ENCODE measurements at places on chromosomes 13 and 19.

DNA sequence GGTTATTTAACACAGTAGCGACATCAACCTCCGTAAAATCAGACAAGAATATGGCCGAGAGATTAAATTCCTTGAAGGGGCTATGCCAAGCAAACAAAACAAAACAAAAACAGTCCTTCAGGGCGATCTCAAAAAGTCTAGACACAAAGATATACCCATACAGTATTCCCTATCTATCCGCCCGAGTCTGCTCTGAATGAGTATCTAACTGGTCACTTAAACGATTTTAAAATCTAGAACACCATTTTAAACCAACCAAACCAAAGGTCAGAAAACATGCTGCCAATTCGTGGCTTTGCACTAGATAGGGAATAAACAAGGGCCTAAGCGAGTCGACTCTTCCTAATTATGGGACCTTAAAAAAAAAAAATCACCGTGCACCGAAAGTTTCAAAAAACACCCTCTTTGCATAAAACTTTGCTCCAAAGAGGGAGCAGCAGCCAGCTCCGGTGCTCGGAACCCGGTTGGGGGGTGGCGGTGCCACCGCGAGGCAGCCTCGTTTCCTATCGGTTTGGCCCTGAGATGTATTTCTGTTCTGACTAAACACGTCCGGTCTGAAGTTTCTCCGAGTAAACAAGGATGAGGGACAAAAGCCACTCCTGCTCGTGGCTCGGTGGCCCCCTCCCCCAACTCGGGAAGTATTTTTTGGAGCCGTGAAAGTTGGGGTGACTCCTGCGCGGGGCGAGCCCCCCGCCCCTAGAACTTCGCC is 1.8 kb downstream of the HMGB1 start:
- DNase-seq, result peak; percentile 21

- no peak for DNase-seq
These were observed 9.5 kb upstream of the TMEM86B start for GRCh38 chr19:55238030-55238429.

DNA sequence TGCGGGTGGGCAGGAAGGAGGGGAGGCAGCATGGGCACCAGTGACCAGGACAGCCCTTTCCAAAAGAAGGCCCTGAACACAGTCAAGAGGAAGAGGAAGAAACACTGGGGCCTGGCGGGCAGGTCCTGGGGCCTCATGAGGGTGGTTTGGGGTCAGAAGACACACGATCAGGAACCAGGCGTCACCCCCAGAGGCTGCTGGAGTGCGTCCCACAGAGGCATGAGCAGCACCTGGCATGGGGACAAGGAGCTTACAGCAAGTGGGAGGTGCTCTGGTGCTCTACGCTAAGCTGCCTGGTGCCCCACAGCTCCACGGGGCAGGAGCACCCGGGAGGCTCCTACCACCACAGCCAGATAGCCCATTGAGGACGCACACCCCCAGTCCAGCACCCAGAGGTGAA is 20.0 kb downstream of the ELL start:
- DNase-seq, result no peak

DNA sequence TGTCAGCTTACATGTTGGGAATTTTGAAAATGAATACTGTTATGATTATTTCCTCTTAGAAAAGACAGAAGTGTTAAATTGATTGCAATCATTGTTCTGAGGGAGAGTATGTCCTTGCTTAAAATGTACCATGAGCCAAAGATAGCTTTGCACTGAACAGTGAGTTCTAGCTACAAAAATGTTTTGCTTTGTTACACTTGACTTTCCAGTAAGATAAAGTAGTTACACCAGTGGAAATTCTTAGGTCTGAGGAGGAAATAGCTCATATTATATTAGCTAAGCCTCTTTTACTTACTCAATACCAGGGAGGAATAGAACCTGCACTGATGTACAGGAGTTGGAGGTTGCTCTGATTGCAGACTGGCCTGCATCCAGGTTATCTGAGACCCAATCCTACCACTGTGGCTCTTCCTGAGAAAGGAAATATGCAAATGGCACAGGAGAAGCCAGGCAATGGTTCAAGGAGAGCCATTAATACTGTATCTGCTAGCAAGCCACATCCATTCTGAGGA is 53.0 kb upstream of the FBXL3 start:
- DNase-seq, result no peak

GRCh38 chr13:112245179-112245724 is 130.9 kb upstream of the SPACA7 start:
- no peak for DNase-seq

DNA sequence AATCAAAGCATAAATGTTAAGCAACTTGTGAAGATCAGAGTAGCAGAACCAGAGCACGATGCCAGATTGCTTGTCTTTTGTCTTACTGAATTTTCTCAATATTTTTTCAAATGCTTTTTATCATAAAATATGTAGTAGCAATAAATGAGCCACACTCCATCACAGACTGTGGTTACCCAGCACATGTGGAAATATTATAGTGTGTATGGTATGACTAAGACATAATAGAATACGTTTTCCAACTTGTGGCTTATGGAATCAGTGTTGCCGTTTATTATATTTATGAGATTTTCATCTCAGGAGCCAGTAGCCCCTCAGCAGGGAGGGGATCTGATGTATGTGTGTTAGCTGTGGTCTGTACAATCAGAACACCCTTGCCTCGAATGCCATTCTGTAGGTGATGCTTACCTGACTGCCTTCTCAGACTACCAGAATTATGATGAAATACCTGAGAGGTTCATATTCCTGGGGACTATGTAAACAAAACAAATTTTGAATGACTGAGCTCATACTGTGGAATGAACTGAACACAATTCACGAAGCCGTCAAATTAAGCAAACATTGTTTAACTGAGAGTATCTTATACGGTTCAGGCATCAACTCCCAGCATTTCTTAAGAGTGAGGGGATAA is 1.9 kb downstream of the SCEL start:
- DNase-seq, result no peak

GRCh38 chr19:12783849-12784393 is 7.4 kb upstream of the JUNB start:
- no peak for DNase-seq

GRCh38 chr19:11963566-11964355 is 1.1 kb upstream of the ZNF763 start:
- peak; percentile 51 for DNase-seq

- DNase-seq, result peak; percentile 1
These were observed 194.7 kb downstream of the LMO7 start for GRCh38 chr13:75830842-75831241.

GRCh38 chr13:80168089-80168850 is 172.7 kb downstream of the SPRY2 start:
- no peak for DNase-seq

- no peak for DNase-seq
These were observed 848 bp upstream of the CEBPA start for GRCh38 chr19:33302974-33303790.

GRCh38 chr19:17888260-17888659 is 16.5 kb downstream of the SLC5A5 start:
- DNase-seq, result no peak

DNA sequence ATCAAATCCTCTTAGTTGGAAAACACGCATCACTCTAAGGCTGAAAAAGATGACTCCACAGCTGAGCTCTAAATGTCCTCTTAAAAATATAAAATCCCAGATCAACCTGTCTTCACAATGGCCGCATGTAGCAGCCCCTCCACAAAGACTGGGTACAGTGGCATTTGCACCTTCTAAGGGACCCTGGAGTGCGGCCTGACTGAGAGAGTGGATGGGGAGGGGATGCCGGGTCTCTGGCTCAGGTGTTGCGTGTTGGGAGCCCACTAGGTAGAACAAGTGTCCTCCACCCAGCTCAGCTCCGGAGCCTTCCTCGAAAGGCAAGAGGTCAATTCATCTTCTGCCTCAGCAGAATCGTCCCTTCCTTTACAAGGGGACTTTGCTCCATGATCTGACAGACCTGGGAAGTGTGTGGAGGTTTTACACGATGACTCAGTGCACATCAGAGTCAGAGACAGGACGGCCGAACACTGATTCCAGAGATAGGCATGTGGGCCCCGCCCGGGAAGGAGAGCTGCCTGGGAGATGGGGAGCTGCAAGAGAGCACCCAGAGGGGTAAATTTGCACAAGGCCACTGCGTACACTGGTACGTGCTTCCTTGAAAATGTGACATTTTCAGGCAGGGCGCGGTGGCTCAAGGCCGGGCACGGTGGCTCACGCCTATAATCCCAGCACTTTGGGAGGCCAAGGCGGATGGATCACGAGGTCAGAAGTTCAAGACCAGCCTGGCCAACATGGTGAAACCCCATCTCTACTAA is 23.5 kb upstream of the SLC15A1 start:
- peak; percentile 38 for DNase-seq

- DNase-seq, result no peak
These were observed 5.3 kb downstream of the CARM1 start for GRCh38 chr19:10876459-10877240.

DNA sequence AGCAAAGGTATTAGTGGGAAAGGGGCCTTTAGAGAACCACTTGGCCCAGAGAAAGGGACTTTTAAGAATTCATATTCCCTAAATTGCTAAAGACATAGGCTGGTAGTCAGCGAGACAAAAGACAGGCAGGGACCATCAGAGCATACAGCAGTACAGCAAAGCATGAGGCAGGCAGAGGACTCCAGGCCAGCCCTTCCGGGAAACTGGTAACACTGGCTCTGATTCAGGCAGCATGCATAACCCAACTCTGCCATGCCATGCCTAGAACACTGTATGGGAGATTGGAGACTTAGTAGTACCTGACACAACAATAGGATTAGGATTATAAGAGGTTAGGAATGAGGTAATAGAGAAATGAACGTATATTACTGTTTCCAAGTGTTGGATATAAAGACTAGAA is 34.9 kb downstream of the CAB39L start:
- DNase-seq, result no peak

DNA sequence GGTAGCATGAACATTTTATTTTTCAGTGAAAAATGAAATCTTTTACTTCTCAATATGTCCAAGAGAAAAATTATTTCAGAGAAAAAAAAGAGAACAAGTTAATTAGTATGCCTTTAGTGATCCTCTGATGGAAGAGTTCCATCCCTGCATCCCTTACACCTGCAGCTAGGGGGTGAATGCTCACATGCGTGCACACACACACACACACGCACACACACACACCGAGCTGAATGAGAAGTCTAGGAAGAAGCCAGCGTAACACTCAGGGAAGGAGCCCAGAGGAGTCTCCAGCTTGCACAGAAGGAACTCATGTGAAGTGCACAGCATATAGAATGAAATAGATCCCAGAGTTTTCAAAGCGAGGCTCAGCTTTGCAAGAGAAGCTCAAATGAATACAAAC is 510.5 kb downstream of the IRS2 start:
- no peak for DNase-seq

DNA sequence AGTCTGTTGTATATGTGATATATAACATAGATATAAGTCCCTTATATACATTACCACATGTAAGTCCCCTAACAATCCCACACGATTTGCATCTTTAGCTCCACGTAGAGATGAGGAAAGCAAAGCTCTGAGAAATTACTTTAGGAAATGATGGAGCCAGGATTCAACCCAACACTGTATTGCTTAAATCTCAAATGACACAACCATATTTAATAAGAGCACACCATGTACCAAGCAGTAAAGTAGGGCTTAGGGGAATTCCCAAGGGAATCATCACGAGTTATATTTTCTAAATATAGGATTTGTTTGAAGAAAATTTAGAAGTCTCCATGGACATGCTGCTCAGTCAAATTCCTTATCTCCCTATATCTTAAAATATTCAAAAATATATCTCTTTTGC is 61.3 kb upstream of the POMP start:
- DNase-seq, result no peak

GRCh38 chr13:35475960-35476943 is at the start of gene MAB21L1:
Gene MAB21L1 (minus strand): TSS chr13:35476689. CDS start chr13:35476138, 551 bp downstream.
- peak; percentile 85 for DNase-seq

DNA sequence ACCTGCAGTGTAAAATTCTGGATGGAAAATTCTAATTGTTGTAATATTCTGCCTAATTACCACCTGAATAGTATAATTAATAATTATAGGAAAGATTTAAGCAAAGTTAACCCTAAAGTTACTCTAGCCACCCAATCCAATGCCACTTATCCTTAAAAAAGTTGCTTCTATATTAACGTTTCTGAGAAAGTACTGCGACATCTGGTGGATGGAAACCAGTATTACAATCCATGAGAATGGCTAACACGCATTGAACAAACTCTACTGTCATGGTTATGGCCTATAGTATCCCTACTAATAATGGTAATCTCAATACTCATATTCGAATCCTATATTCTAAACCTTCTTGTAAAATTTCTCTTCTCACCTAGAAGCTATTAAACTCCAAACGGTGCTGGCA is 1551.8 kb downstream of the SLITRK1 start:
- DNase-seq, result no peak

GRCh38 chr13:106573868-106574267 is 5.9 kb upstream of the ARGLU1 start:
- no peak for DNase-seq

- DNase-seq, result no peak
These were observed 11.8 kb downstream of the C19orf81 start for GRCh38 chr19:50661023-50661422.

- no peak for DNase-seq
These were observed 14.9 kb downstream of the EPS8L1 start for GRCh38 chr19:55090564-55090963.

- no peak for DNase-seq
These were observed 35.3 kb downstream of the DACH1 start for GRCh38 chr13:71831716-71832115.

- no peak for DNase-seq
These were observed 26.0 kb downstream of the IRS2 start for GRCh38 chr13:109760402-109760801.

GRCh38 chr13:114311387-114311786 is 2.9 kb upstream of the CHAMP1 start:
- no peak for DNase-seq
